Anterior cingulate cortex (tissue), 58 donors: ENCODE measurements at places on chromosomes 12 and 14.

- no peak for DNase-seq
Observed at GRCh38 chr12:106130474-106131113, 8.2 kb downstream of the NUAK1 start.

DNA sequence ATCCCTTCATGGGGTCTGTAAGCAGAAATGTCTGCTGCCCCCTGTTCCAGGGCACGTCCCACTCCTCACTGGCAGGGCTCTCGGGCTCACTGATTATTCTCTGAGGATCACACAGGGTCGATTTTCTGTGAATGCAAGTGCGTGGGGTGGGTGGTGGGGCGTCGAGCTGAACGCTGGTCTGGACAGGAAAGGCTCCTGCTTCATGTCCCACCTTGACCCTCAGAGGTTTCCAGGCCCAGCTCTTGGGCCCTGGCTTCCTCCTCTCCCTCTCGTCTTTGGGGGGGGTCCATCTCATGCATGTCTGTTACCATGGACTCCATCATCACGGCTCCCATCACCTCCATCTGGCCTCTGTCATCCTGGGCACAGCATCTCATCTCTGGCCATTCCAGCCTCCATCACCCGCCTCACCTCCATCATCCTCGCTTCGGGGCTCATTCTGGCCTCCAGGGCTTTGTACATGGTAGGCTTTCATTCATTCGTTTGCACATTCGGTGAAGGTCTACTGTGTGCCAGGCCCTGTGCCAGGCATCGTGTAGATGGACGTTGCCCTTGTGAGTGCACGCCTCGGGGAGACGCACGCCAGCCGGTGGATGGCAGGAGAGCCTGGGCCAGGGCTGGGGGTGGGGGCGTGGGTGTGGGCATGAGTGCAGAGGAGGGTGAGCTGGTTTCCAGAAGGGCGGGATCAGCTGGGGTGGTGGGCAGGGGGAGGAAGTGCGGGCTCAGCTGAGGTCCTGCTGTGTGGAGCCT, 34.7 kb downstream of the RTL1 start:
- no peak for DNase-seq

GRCh38 chr12:48786591-48787544, 2.0 kb downstream of the ADCY6 start:
- DNase-seq, result no peak

DNA sequence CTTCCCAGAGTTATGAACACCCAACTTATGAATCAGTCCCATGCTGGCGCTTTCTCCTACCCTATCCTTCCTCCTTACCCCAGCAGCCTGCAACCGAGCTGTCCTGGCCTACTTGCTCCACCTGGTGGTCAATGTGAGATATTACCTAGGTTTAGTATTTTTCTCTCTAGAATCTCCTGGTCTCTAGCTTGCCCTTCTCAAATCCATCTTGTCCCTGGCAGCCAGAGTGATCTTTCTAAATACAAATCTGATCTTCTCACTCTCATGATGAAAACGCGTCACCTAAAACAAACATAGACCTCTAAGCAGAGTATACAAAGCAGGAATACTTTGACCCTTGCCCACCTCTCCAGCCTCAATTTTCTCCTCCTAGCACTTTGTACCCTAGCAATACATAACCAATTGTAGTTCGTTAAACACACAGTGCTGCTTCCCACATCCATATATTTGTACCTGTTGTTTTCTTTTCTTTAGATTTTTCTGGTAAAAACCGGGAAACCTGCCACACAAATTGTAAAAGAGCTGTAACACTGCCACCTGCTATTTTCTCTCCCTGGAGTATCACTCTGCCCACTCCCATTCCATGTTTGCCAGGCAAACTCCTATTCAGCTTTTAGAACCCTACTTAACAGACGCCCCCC, 20.0 kb upstream of the TCP11L2 start:
- no peak for DNase-seq

DNA sequence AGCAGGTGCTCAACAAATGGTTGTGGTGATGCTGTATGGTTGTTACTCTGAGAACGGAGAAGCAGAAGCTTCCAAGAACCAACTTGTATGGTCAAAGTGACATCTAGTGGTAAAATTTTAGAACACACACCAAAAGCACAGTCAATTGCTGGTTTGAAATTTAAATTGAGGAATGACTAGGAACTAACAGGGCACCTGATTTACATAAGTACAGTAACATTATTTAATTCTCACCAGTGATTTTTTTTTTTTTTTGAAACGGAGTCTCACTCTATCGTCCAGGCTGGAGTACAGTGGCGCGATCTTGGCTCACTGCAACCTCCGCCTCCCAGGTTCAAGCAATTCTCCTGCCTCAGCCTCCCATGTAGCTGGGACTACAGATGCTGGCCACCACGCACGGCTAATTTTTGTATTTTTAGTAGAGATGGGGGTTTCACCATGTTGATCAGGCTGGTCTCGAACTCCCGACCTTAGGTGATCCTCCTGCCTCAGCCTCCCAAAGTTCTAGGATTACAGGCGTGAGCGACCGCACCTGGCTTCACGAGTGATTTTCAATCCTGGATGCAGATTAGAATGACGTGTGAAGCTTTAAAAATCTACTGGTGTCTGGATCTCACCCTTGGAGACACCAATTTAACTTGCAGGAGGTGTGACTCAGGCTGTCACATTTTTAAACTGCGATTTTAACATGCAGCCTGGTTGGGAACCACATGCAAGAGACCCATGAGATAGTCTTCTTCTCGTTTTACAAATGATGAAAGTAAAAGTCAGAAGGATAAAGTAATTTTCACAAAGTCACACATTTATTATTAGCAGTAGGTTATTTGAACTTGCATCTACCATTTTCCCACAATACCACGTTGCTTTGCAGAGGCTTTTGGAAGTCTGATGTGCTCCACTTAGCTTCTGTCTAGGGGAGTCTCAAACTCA, 14.1 kb upstream of the NUMB start:
- no peak for DNase-seq

DNA sequence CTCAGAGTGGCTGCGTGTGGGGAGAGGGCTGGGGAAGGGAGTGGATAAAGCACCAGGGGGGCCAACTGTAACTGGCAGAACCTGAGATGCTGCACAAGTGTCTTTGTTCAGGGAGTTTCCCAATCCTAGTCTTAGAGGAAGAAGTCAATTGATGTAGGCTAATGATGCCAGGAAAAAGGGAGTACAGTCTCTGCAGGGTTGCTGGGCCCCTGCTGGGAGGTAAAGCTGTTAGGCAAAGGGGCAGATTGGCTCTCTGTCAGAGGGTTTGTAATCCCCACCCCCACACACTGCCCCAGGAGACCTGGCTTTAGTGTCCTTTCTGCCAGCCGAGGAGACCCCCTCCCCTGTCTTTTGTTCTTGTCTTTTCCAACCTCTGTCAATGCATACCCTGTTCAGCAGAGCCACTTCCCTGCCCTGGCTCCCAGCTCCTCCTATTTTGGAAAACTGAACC, 178.4 kb downstream of the KCNA5 start:
- no peak for DNase-seq

GRCh38 chr12:71460850-71461609, 21.4 kb downstream of the LGR5 start:
- DNase-seq, result no peak

- DNase-seq, result no peak
Observed at GRCh38 chr12:108382437-108382801, 43.3 kb upstream of the CMKLR1 start.

DNA sequence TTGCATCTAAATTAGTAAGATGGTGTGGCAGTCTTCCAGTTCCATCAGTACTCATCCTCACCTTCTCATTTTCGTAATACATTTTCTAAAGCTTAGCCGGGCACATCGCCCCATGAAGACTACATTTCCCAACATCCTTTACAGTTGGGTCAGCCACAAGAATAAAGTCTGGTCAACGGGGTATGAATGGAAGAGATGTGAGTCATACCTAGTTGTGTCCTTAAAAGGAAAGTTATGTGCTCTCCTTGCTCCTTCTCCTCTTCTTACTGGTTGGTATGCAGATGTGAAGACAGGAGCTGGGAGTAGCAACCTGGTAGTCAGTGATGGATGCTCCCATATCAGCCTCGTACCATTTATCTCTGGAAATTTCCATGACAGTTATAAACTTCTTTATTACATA, 35.9 kb upstream of the EGLN3 start:
- DNase-seq, result no peak
